ENCODE measurements at places on chromosomes 12 and 14.

DNA sequence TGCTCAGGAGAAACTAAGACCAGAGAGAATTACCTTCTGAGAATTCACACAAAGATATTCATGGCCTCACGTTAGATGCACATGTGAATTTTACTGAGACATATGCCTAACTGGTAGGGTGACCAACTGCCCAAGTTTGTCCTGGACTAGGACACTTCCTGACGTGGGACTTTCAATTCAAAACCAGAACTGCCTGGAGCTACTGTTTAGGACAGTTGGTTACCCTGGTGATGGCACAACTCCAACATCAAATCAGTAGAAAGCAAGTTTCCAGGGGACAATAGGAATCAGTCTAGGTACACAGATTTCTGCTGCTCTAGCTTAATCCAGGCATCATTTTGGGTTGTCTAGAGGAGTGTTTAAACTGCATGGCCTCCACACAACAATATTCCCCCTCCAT is 178.7 kb downstream of the GXYLT1 start:
- peak; percentile 83 for DNase-seq

- no peak for DNase-seq
Observed at GRCh38 chr14:96117101-96117897, 78.1 kb downstream of the C14orf132 start.

DNA sequence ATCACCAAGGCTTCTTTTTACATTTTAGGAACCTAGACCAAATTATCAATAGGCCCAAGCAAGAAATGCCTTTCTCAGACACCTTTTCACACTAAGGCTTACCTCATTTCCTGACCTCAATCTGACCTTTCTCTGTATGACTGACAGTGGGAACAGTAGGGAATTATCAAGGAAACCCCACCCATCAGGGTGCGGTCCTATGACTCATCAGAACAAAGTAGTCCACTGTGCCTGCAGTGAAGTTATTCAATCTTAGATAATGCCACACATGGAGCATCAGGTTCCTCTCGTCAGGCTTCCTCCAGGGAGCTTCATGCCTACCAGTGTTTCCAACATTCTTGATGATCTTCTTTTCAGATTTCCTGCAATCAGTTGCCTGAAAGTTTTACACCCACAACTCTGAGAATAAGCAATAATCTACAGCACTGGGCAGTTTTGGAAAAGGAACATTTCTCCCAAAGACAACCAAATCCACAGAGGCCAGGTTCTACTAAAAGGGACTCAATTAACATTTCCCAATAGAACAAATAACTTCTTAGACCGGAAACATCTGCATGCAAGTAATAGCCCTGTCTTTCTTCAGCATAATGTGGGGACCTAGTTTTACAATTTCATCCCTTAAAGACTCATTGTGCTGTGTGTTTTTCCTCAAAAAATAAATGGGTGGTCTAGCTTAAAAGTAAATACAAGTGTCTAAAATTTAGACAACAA is 35.9 kb upstream of the TMTC2 start:
- peak; percentile 15 for DNase-seq

DNA sequence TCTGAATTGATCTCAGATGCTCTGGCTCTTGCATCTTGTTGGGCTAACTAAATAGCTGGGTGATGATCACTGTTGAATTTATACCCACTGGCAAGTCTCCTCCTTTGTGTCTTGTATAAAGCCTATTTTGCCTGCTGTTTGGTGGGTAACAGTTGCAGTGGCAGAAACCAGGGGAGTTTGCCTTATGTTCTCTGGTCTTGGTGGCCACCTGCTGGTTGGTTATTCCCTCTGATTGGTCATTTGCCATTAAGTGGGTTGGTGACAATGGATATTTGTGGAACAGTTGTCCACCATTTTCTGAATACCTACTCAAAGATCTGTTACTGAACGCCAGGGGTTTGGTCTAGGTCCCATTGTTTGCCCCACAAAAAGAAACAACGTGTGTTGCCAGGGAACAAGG is 52.1 kb downstream of the AVPR1A start:
- peak; percentile 21 for DNase-seq

- DNase-seq = peak; percentile 65
Observed at GRCh38 chr12:29026419-29026818, 122.7 kb upstream of the FAR2 start.

DNA sequence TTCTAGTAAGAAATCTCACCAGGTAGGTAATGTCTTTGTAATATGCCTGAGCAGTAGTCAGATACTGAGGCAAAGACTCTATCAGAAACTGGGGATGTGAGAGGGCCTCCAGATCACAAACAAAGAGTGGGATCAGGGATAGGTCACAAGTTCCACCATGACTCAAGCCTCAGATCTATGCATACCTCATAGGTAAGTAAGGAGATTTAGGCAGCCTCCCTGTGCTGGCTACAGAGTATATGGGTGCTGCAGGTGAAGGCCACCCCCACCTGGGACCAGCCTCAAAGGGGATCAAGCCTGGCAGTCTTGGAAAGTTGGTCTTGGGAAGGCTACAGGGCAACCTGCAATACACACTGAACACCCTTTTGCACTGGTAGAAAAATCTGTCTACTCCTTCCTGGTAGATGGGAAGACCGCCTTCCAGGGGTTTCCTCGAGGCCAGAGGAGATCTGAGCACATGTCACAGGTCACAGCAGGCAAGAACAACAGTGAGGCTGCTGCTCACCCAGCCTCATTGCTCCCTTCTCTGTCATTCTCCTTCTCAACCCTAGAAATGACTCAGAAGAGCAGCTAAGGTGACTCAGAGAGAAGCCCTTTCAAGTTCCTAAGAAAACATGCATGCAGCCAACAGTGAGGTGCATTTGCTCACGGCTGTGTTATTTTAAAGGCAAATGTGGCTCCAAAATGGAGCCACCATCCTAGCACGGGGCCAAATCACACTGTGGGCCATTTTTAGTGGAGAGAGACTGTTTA is 143.4 kb upstream of the CDKN3 start:
- DNase-seq = peak; percentile 95

DNA sequence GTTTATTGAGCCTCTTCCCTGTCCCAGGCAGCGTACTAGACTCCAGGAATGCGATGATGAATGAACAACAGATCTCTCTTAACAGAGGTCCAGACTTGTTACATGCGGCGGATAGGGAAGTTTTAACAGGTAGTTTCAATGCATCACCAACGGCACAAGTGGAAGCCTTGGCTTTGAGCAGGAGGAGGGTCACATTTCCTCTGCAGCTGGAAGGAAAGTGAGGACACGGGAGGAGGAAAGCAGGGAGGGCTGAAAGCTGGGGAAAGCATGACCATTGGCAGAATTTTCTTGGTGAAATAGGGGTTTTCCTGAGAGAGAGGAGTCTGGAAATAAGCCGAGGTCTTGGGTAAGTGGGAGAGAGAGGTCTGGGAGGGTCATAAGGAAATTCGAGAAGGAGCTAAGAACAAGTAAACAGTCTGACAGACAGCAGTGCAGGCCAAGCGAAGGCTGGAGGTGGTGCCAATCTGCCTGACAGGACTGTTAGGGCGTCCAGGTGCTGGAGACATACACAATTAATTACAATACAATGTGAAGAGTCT is 15.4 kb downstream of the BHLHE41 start:
- no peak for DNase-seq

GRCh38 chr12:71642264-71642663 is 21.4 kb downstream of the ZFC3H1 start:
- no peak for DNase-seq

GRCh38 chr14:36238666-36239363 is 62.3 kb upstream of the PTCSC3 start:
- DNase-seq = peak; percentile 86

- no peak for DNase-seq
Observed at GRCh38 chr14:77290705-77291104, 19.7 kb upstream of the NGB start.

GRCh38 chr14:34983786-34984185 is 994 bp downstream of the SRP54 start:
- no peak for DNase-seq

DNA sequence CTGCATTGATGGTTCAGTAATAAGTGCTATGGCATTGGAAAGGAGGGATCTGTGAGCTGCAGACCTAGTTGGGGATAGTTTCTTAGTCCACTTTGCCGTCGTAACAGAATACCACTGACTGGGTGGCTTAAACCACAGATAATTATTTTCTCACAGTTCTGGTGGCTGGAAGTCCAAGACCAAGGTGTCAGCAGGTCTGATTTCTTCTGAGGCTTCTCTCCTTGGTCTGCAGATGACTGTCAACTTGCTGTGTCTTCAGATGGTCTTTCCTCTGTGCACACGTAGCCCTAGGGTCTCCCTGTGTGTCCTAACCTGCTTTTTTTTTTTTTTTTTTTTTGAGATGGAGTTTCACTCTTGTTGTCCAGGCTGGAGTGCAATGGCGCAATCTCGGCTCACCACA is 126.1 kb downstream of the MYRFL start:
- DNase-seq = no peak

DNA sequence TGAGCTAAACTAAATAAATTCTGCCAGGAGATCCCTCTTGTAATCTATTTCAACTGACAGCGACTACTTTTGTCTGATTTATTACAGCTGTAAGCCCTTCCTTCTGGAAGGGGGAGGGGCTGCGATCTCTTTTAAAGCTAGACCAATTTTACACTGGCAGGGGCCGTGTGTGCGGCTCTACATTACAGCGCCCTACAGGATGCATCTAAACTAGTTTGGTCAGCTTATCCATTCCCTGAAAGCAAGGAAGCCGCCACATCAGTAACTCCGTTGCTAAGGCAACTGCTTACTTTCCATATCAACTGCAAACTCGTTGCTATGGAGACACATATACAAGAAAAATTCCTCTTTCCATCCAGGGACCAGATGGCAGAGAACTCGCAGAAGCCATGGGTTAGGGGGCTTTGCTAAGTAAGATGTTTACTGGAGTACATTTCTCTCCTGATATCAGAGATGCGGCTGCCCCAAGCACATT is 17.4 kb downstream of the FOXN3 start:
- peak; percentile 48 for DNase-seq

- DNase-seq = no peak
Observed at GRCh38 chr14:65476273-65476941, 63.9 kb downstream of the FUT8 start.

DNA sequence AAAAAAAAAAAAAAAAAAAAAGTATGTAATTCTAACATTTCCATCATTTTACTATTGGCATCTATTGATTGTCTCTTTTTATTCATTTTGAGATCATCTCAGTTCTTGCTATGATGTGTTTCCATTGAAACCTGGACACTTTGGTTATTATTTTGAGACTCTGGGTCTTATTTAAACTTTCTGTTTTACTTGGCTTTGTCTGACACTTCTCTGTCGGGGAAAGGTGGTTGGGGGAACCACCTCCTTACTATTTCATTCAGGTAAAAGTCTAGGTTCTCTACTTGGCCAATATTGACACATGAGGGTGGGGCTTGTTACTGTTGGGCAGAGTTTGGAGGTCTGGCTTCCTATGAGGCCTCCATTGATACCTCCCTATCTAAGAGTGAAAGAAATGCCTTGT is 228.0 kb downstream of the NRXN3 start:
- DNase-seq = no peak

DNA sequence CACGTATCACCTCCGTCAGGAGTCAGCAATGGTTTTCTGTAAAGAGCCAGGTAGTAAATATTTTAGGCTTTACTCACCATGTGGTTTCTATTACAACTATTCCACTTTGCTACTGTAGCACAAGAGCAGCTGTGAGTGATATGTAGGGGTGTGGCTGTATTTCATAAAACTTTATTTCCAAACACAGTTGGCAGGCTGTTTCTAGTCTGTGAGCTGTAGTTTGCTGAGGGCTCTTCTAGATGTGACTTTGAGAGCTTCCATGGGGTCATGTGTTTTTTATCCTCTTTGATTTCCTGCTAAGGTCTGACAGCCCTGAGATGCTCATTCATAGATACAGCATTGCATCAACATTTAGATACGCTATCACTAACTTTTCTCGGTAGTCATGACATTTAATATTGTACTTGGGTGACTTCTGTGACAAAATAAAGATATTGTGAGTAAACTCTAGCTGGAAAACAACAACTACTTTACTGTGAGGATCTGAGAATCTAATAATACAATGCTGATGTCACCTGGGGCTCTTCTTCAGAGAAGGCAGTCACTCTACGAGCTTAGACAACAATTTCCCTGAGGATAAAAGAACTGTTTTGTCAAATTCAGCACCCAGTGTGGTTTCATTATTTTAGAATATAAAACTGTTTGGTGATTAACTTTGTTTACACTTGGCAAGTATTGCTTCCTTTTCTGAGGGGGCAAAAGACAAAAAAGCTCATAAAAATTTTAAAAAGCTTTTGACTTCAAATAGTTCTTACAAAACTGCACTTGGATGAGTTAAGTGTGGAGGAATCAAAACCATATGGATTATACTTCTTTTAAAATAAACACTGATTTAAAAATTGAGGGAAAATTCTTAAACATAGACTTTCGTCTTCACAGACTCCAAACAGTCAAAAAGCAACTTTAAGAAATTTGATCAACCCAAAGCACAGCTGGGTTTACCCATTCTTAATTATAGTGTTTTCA is 231.2 kb upstream of the DCN start:
- DNase-seq = peak; percentile 87

- no peak for DNase-seq
Observed at GRCh38 chr14:105666420-105666819, 140.0 kb downstream of the TMEM121 start.

- peak; percentile 3 for DNase-seq
Observed at GRCh38 chr12:3809357-3810015, 56.6 kb upstream of the CRACR2A start.

DNA sequence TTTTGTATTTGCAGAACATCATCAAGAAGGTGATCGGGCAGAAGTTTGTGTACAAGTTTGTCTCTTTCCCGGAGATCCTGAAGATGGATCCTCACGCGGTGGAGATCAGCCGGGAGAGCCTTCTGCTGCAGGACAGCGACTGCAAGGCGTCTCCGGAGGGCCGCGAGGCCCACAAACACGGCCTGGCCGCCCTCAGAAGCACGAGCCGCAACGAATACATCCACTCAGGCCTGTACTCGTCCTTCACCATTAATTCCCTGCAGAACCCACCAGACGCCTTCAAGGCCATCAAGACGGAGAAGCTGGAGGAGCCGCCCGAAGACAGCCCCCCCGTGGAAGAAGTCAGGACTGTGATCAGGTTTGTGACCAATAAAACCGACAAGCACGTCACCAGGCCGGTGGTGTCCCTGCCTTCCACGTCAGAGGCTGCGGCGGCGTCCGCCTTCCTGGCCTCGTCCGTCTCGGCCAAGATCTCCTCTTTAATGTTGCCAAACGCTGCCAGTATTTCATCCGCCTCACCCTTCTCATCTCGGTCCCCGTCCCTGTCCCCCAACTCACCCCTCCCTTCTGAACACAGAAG is 52.8 kb downstream of the ELK3 start:
- DNase-seq = no peak

DNA sequence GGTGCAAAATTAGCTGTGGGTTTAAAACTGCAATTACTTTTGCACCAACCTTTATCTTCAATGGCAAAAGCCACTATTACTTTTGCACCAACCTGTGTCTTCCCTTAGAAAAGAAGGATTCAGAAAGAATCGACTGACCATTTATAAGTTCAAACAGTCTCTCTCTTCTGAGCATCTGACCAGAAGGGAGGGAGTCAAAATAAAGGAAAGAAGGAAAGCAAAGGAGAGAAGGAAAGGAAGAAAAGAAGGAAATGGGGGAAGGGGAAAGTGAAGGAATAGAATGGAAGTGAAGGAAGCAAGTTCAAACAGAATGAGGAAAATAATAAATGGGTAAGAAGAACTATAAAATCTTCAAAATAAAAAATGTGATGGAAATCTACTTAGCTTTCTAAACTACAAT is 57.8 kb downstream of the KDM5A start:
- DNase-seq = no peak
